ENCODE measurements at places on chromosomes 5 and 9. TPM values are rescaled to one million over a fixed set of nuclear protein-coding genes. Genes with fewer than 3 reads are reported as not detected.

The DUSP1 gene
- 3,699 TPM for total RNA-seq

DNA sequence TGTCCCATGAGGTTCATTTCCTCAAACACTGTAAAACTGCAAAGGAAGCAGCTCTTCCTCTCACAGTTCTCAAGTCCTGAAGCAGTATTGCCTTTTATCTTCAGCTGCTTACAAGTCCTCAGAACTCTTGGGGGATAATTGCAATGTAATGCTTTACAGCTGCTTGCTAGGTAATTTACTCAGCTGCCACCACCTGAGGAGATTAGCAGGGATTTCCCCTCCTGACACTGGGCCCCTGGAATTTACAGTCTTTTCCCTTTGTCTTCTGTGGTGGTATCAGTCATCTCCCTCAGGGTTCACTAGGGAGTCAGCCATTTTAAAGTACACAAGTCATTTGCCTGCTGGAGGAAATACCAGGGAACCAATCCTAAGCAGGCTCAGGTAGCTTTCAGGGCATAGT lies 754.3 kb upstream of the GRAMD2B start:
- H3K4me1 ChIP-seq = no peaks in the 10 kb centered on the region
- H3K27me3 ChIP-seq = no peaks in the 10 kb centered on the region
- H3K27ac ChIP-seq = no peak overlapping the region
- no peak overlapping the region for H3K4me3 ChIP-seq
- no peak for DNase-seq

The FBXO10 gene
- total RNA-seq = 6.9 TPM

GRCh38 chr9:135077497-135078200 lies 9.8 kb upstream of the OLFM1 start:
- H3K27ac ChIP-seq = no peak overlapping the region
- no peaks in the 10 kb centered on the region for H3K36me3 ChIP-seq
- no peak overlapping the region for H3K4me3 ChIP-seq
- peaks cover 19% of the 10 kb centered on the region for H3K4me1 ChIP-seq
- H3K27me3 ChIP-seq = no peaks in the 10 kb centered on the region

DNA sequence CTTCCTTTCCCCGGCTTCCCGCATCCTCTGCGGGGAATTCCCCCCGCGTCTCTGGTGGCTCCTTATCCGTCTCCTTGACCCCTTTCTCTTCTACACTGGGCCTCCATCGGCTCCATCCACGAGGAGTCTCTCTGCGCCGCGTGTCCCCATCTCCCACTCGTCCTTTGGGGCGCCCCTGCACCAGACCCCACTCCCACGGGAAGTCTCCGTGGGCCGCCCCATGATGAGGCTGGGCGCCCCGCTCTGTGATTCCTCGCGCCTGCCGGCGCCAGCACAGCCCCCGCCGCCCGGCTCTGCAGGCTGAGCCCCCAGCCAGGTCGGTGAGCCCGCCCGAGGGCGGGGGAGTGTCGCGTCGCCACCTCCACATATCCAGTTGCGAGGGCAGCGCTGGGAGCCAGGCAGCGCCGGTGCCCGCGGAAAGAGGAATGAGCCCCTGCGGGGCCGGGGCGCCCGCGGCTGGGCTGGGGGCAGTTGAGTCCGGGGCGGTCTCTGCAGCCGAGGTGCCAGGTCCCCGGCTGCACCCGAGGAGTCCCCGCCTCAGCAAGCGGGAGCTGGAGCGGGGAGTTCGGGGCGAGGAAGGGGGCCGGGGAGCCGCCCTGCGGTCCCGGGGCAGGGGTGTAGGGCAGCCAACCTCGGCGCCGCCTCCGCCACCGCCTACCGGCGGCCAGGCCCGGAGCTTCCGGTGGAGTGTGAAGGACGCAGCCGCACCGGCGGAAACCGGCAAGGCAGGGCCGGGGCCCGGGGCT lies 2.1 kb upstream of the TRAF1 start:
- peak overlapping the region; percentile 80 for H3K4me3 ChIP-seq
- peak overlapping the region; percentile 96 for H3K27ac ChIP-seq
- no peaks in the 10 kb centered on the region for H3K36me3 ChIP-seq

The BTNL8 gene
- total RNA-seq = not detected

The SNCAIP gene
- 8.5 TPM for total RNA-seq

- no peaks in the 10 kb centered on the region for H3K4me1 ChIP-seq
- H3K36me3 ChIP-seq = no peaks in the 10 kb centered on the region
- no peak for DNase-seq
- H3K4me3 ChIP-seq = no peak overlapping the region
These were observed 22.0 kb downstream of the FRRS1L start for GRCh38 chr9:109145051-109145450.

GRCh38 chr5:172688349-172689217 lies 47.5 kb downstream of the NEURL1B start:
- peaks cover 81% of the 10 kb centered on the region for H3K4me1 ChIP-seq
- peak overlapping the region; percentile 51 for H3K27ac ChIP-seq
- H3K36me3 ChIP-seq = no peaks in the 10 kb centered on the region
- H3K4me3 ChIP-seq = no peak overlapping the region

The ABLIM3 gene
- total RNA-seq = 41.2 TPM

GRCh38 chr5:119353686-119354366 lies 2.0 kb upstream of the TNFAIP8 start:
- no peaks in the 10 kb centered on the region for H3K27me3 ChIP-seq
- no peak overlapping the region for H3K27ac ChIP-seq
- no peak overlapping the region for H3K4me3 ChIP-seq
- no peaks in the 10 kb centered on the region for H3K36me3 ChIP-seq
- H3K4me1 ChIP-seq = peaks cover 21% of the 10 kb centered on the region
